ENCODE measurements at places on chromosomes 4 and X.

GRCh38 chr4:94486372-94486801 is 34.6 kb downstream of the PDLIM5 start:
- ATAC-seq, result no peak

GRCh38 chrX:150573702-150574101 is 5.3 kb downstream of the MTM1 start:
- ATAC-seq, result peak; percentile 67

DNA sequence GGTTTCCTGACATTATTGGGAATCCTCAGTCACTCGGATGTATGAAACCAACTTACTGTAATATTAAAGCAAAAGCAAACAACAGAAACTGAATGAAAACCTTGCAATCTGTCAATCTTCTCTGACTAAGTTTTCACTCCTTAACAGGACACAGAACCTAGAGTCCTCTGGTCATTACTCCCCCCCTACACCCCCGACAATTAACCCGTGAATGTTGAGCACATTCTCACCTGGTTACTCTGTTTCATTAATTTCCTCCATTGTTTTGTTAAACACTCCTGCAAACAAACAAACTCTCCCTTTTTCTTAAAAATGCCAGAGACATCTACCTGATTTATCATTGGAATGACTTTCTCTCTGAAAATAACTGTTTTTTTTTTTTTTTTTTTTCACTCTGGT is 469.0 kb upstream of the PRKX start:
- ATAC-seq, result no peak

DNA sequence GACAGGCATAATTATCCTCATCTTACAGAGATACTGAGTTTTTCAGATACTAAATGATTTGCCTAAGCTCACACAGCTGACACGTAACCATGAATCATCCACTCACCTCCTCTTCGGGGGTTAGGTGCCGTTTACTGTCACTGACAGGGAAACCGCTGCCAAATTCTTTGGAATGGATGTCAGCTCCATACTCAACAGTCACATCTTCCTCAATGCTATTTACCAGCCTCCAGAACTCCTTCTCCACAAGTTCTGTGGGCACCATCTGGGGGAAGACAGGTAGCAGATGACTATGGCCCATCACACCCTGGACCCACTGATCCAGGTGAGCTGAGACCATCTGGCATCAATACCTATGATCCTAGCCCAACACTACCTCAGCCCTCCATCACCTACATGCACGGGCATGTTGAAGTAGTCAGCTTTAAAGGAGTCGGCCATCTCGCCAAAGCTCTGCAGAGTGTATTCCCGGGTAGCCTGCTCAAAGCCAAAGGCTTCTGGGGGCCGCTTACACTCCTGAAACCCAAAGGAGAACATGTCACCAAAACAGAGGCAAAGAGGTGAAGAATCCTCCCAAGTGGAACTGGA is 13.5 kb downstream of the KDM5C start:
- no peak for ATAC-seq

GRCh38 chr4:57053508-57053907 is 56.7 kb downstream of the IGFBP7 start:
- ATAC-seq, result no peak

DNA sequence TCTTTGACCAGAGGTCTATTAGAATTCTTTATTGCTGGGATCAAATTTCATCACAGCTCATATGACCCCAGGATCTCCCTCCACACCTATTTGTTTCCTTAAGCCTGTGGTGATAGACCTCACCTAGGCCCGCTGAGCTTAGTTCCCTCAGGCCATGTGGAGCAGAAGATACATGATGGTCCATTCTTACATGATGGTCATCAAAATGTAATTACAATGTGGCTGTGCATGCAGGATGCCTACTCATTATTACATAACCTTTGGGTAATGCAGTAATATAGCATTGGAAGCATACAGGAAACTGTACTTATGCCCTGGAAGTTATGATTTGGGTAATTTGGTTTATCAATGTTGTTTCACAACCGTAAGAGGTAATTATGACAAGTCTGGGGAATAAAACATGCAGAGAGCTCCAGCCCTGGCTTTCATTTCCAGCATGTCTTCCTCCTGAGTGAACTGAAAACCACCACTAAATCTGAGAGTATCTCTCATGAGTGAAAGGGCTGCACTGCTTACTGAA is 67.0 kb upstream of the AGA start:
- ATAC-seq, result no peak

DNA sequence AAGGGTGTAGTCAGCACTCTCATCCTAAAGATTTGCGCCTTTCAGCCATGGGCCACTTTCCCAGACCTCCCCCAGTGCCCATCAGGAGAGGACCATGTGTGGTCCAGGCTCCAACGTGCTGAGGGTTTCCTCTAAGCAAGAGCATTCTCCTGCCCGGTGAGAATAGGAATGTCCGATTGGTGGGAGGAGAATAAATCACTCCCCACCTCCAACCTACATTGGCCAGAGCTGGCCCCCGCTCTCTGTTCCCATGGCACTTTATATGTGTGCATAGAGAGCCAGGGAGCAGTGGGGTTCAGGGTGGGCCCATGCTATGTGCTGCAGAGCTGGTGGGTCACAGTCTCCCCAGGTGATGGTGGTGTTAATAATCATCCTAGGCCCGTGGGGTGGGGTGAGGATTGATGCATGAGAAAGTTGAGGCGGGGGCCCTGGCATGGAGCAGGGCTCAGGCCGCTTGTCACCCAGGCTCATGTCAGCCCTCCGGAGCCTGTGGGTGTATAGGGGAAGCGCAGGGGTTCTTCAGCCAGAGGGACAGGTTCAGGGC is 6.8 kb upstream of the SORCS2 start:
- no peak for ATAC-seq

- ATAC-seq, result no peak
Observed at GRCh38 chrX:18210470-18210869, 10.2 kb downstream of the BEND2 start.

Measured in stimulated activated memory B cell treated with anti-CD40 and anti-IgM and Interleukin-4, amounts not matched to agents 10 μg/mL and 1 μg/mL and 100 μg/mL, for 72 hours (primary cell).